ENCODE measurements at places on chromosomes 3 and 15.
A peak's percentile ranks its signal among the peaks of the same experiment; 100 is the strongest.

DNA sequence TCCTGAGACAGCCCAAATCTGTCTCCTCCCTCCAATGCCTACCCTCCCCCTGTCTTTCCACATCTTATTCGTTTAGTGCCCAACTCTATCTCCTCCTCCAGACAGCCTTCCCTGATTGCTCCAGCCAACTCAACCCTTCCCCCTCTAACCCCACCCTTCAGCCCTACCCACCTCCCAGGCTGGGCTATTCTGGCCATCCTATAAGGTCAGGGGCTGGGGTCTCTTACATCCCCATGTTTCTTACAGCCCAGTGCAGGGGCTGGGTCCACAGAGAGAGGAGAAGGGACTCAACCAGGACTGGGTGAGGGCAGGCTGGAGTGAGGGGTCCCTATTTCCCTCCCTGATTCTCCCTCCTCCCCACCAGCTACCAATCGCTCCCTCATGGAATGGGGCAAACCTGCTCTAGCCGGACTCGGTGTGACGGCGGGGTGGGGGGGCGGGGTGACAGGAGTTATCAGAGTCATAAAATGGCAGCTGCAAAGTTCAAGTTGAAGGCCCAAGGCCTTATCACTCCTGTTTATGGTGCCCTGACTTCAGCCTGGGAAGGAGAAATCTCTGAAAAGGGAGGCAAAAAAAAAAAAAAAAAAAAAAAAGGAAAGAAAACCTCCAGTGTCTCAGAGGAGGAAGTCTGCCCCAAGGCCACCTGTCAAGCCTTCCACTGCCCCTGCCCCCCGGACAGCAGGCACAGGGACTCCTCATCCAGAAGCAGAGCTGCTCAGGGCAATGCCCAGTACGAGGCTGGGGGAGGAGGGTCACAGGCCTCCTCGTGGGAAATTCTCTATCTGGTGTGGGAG lies 2.1 kb downstream of the VIPR1 start:
- DNase-seq, result no peak

- DNase-seq, result no peak
Measured at GRCh38 chr3:78604341-78604740, 1163.5 kb downstream of the ROBO1 start.

DNA sequence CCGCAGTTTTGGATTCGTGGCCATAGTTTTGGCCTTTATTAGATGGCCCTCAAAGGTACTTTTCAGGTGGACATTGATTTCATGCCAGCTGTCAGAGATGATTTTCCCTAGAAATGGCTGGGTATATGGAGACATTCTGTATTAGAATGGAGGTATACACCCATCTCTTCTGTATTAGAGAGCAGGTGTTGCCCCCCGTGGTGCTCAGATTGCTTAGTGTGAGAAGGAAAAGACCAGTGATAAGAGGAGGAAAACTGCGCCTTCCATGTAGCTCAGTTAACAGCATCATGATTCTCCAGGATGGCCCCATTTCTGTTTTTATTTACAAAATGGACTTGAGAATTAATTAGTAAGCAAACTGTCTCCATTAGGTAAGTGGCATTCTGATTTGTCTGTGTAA lies 145.9 kb downstream of the IGF1R start:
- no peak for DNase-seq

GRCh38 chr15:70783610-70784022 lies 20.3 kb upstream of the UACA start:
- DNase-seq, result no peak

DNA sequence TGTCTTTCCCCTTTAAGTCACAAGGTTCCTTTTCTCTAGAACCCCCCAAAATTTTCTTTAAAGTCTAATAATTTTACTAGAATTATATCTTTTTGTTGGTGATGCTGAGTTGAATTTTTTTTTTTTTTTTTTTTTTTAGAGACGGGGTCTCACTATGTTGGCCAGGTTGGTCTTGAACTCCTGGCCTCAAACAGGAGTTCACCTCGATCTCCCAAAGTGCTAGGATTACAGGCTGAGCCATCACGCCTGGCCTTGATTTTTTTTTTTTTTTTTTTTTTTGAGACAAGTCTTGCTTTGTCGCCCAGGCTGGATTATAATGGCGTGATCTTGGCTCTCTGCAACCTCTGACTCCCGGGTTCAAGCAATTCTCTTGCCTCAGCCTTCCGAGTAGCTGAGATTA lies 12.2 kb downstream of the SEC13 start:
- DNase-seq, result no peak

DNA sequence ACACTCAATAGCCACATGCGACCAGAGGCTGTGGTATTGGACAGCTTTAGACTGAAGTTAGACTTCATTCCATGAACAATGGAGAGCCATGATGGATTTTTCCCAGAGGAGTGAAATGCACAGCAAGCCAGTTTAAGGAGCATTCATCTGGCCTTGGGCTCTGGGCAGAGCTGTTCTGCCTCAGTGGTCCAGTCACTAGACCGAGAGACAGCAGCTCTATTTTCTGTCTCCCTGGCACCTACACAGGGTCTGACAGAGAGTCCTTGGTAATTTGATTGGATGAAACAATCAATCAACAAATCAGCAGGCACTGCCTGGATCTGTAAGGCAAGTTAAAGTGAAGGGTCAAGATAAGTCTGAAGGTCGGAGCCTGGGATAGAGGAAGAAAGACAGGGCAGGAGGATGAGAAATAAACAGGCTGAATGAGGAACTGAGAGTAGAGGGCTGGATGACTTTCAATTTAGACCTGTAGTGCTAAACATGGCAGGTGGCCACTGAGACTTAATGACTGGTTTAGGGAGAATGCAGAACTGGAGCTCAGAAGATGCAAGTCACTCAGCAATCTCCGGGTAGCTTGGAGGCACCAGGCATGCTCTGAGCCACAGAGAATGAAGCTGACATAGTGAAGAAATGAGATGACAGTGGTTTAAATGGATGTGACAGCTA lies 98.5 kb upstream of the SLC25A36 start:
- no peak for DNase-seq

DNA sequence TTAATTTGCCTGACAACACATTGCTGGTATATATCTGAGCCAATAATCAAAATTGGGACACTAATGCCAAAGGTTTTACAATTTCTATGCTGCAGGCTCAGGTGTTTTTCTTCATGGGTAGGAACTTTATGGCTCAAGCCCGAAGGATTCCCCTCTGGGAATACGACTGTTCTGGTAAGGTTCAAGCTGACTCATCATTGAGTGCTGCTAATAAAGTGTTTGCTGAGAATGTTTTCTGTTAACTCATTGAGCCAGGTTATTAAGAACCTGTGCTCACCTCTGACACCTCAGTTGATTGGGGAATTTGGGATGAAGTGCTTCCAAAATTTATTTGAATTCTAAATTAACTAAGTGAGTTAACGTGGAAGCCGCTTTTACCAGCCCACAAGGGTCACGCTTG lies 135.8 kb upstream of the CTDSPL start:
- no peak for DNase-seq

GRCh38 chr3:187264911-187265310 lies 26.6 kb downstream of the MASP1 start:
- no peak for DNase-seq

GRCh38 chr3:8094415-8094814 lies 407.2 kb upstream of the LMCD1 start:
- DNase-seq, result no peak

DNA sequence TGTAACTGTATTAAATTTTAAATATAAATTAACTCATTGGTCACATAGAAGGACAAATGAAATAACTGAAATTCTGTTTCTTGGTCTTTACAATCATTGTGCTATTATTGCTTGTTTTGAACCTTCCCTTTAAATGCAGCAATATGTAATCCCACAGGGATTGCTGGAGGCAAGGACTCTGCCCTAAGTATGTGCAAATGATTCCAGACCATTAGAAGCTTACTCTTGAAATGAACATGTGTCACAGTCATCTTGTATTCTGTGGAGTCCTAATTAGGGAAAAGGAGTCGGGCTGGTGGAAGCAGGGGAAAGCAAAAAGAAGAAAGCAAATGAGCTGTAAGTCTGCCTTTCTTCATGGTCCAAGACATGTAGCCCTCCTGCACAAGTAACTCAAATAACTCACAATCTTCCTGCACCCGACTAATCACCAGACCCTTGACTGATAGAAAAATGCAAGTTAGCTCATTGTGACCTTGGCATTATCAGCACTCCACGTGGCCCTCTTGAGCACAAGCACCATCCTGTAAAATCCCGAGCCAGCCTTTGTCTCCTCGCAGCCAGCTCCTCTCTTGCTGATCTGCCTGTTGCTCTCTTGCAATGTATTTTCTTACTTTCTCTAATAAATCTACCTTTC lies 2.3 kb upstream of the TMPRSS7 start:
- no peak for DNase-seq

- no peak for DNase-seq
Measured at GRCh38 chr3:177466074-177466473, 268.8 kb upstream of the TBL1XR1 start.

GRCh38 chr3:104854468-104854867 lies 512.2 kb upstream of the ALCAM start:
- DNase-seq, result no peak

GRCh38 chr3:186053954-186054791 lies 54.7 kb downstream of the ETV5 start:
- DNase-seq, result no peak

GRCh38 chr15:52021128-52021671 lies 2.2 kb downstream of the MAPK6 start:
- peak; percentile 79 for DNase-seq

DNA sequence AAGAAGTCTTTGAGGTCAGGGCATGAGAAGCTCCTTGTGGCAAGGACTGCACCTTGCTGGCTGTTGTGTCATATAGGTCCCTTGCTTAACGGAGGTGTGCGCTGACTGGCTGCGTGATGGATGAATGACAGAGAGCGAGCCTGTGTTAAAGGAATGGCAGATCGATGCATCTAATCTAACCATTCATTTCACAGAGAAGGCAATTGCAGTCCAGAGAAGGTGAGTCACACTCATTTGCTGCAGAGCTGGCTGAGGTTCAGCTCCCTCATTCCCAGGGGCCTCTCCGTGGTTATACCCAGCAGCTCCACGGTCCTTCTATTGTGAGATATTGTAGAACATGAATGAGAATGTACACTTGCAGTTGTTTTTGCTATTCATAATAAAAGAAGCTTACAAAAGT lies 289.3 kb downstream of the EPHB1 start:
- no peak for DNase-seq

GRCh38 chr3:79902151-79902550 lies 134.4 kb upstream of the ROBO1 start:
- DNase-seq, result no peak

GRCh38 chr15:70491201-70491621 lies 272.1 kb downstream of the UACA start:
- no peak for DNase-seq

- DNase-seq, result peak; percentile 70
Measured at GRCh38 chr15:52682781-52683180, 3.6 kb upstream of the ATOSA start.

All from CD4-positive, alpha-beta T cell treated with Interleukin-17A for 1 hour (primary cell).